IPS DF 19.7 (cell line): ENCODE measurements at places on chromosomes 4 and X.

DNA sequence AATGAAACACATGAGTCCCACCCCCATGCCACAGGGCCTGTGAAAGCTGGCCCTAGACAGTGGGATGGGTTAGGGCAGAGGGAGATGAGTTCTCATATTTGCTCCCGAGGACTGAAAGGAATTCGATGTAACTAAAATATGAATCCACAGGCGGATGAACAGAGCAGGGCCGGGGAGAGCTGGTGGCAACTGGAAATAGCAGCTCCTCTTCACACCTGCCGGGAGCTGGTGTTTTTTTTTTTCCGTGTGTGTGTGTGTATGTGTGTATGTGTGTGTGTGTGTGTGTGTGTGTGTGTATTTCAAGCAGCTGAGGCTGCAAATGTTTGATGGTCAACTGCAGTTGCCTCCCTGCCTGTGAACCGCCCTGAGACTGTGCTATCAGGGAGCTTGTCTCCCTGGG, 115.1 kb upstream of the PSAPL1 start:
- DNase-seq, result no peak

DNA sequence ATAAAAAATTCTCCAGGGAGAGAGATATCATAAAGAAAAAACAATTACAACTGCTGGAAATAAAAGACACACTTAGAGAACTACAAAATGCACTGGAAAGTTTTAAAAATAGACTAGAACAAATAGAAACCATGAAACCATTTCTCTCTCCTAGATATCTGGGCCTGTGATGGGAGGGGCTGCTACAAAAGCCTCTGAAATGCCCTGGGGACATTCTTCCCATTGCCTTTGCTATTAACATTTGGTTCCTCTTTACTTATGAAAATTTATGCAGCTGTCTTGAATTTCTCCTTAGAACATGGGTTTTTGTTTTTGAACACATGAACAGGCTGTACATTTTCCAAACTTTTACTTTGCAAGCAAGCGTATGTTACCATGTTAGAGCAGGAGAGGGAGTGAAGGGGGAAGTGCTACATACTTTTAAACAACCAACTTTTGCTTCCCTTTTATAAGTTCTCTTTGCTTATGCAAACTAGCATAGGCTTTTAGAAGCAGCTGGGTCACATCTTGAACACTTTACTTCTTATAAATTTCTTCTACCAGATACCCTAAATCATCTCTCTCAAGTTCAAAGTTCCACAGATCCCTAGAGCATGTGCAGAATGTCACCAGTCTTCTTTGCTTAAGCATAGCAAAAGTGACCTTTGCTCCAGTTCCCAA, 47.9 kb upstream of the PACRGL start:
- no peak for DNase-seq

DNA sequence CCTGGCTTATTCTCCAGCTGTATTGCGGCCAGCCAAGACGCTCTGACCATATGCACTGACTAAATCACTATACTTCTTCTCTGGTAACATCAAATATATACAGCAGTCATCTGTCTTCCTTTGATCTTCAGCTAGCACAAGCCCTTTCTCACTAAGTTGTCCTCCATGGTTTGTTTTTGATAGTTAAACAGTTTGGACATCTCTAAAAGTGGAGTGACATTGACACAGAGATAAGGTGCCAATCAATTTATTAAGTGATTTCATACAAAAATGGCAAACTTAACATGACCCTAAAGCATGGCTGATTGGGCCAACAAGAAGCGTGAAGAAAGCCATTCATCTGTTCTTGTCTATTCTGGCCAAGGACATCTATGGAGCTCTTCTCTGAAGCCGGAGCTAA, 334.9 kb downstream of the NKX6-1 start:
- no peak for DNase-seq

DNA sequence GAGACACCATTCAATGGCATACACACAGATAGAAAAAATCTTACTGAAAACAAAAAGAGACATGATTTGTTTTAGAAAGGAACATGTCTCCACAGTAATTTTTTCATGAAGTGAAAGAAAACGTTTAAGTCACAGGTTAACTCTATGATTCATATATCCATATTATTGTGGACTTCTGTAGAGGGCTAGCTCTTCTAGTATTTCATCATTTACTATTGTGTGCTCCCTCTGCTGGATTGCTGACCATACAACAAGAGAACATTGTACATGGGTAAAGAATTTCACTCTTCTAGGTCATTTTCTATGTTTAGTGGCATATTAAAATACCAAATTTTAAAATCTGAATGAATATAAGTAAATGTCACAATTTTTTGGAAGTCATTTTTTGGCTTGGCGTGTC, 91.8 kb upstream of the POU3F4 start:
- DNase-seq, result no peak

DNA sequence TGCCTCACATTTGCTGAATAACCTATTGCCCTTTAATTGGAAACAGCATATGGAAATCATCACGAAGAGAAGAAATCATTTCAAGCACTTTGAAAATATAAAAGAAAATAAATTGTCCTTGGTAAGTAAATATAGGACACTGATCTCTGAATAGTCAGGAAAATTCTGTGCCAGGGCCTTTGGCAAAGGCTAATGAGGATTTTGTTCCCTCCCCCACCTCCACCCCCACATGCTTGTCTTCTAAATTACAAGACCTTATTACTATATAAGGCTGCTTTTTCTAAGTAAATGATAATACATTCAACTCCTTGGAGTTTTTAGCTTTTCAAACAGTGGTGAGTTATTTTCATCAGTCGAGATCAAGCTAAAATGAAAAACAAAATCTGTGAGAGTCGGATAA, 15.8 kb downstream of the SYNPO2 start:
- DNase-seq, result no peak

DNA sequence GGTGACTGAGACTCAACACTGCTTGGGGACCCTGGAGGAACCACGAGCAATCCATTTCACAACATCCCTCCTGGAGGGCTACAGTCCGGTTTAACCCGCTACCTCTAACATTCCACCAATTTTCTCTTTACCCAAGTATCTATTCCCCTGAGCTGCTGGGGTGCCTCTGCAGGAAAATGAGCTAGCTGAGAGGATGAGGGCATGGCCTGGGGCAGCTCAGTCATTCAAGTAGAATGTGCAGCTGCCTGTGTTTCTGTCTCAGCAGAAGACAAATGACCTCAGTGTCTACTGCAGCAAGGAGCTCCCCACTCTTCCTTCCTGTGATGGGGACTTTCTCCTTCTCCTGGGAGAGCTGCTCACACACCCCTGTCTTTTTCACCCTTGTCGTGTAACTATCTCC, 120.8 kb downstream of the ZNF518B start:
- DNase-seq, result no peak

GRCh38 chr4:93061826-93062225, 758.1 kb downstream of the GRID2 start:
- no peak for DNase-seq

GRCh38 chr4:183977707-183978106, 72.6 kb downstream of the STOX2 start:
- DNase-seq, result no peak

- DNase-seq, result no peak
Measured at GRCh38 chrX:135308345-135308855, 880 bp upstream of the ETDC start.

GRCh38 chr4:176422001-176422400, 102.2 kb downstream of the SPCS3 start:
- DNase-seq, result no peak

DNA sequence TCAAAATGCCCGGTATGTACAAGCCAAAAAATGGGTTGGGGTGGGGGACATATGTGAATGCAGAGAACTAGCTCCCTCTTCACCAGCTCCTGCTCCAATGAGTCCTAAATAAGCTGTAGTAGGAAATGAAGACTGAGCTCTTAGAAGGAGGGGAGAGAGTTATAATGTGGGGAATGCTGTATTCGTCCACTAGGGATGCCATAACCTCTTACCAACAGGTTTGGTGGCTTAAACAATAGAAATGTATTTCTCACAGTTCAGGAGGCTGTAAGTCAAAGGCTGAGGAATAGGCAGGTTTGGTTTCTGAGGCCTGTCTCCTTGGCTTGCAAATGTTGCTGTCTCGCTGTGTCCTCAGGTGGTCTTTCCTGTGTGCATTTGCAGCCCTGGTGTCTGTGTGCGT, 4.4 kb upstream of the INPP4B start:
- no peak for DNase-seq

GRCh38 chr4:157184300-157184699, 36.2 kb upstream of the GRIA2 start:
- no peak for DNase-seq

GRCh38 chrX:357693-358471, 28.8 kb downstream of the PPP2R3B start:
- no peak for DNase-seq

DNA sequence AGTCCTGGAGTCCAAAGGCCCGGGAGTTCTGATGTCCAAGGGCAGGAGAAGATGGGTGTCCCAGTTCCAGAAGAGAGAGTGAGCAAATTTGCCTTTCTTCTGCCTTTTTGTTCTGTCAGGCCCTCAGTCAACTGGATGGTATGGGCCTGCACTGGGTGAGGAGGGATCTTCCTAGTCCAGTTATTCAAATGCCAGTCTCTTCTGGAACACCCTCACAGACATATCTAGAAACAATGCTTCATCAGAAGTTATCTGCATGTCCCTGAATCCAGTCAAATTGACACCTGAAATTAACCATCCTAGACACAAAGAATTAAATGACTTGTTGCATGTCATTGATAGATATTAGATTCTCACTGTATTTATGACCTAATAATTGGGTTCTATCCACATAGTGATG, 48.5 kb upstream of the TSPAN5 start:
- DNase-seq, result no peak

- DNase-seq, result no peak
Measured at GRCh38 chr4:174708381-174708780, 120.7 kb downstream of the GLRA3 start.

GRCh38 chr4:112448306-112449132, 67.5 kb downstream of the NEUROG2 start:
- no peak for DNase-seq
